Vagina (tissue), 2 donors: ENCODE measurements at places on chromosomes 12 and 14.

GRCh38 chr14:56224229-56224628 lies 106.0 kb downstream of the PELI2 start:
- no peak for DNase-seq

GRCh38 chr14:103746701-103747100 lies 31.1 kb downstream of the ZFYVE21 start:
- no peak for DNase-seq

DNA sequence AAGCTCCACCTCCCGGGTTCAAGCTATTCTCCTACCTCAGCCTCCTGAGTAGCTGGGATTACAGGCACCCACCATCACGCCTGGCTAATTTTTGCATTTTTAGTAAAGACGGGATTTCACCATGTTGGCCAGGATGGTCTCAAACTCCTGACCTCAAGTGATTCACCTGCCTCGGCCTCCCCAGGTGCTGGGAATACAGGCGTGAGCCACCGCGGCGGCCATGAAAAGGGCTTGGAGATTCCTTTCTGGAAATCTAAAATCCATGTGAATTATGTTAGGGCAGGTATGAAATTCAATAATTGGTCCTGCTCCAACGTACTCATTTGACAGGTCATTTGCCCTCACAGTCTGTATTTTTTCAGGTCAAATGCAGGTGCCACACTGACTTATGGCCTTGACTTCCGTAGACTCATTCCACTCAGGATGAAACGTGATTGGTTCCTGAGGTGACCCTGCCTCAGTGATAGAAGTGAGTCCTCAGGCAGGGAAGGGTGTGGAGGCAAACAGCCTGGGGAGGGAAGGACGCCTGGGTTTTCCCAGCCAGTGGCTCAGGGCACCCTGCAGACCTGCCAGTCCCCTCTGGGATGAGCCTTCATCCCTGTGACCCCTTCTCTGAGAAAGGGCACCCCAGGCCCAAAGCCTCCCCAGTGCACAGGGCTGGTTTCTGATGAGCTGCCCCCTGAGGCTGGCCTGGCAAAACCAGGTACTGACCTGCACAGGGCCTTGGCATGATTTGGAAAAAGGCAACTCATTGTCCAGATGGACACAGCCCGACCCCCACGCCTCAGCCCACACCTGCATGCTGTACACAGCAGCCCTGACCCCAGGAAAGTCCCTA lies 48.7 kb downstream of the PSMA6 start:
- no peak for DNase-seq

DNA sequence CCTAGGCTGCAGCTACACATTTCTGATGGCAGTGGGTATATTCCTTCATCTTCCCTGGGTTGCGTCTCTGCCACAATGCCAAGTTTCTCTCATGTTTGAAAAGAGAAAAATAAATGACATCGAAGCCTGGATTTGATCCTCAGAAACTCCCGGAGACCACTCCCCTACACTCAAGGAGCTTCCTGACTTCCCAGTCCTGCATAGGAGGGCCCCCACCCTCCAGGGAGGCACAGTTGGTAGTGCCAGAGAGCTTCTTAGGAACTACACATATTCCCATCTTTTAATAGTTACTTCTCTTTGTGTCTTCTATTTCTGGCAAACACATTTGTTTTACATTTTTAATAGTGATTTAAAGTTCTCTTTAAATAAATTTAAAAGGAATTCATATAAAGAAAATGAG lies 30.7 kb downstream of the AP5M1 start:
- no peak for DNase-seq

DNA sequence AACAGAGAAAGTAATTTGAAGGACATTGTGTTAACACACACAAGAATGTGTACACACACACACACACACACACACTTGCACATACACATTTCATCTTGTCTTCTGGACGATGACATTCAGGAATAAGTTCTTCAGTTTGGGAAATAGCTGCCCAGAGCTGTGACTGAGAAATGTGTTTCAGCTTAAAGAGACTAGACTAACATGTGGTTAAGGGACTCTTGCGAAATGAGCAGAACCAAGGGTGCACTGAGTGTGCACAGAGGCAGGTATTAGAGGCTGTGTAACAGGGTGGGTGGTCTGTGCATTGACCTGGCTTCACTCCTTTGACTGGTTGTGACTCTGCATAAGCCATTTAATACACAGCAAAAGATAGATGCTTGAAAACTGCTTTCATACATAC lies 29.4 kb upstream of the KCNA5 start:
- no peak for DNase-seq

DNA sequence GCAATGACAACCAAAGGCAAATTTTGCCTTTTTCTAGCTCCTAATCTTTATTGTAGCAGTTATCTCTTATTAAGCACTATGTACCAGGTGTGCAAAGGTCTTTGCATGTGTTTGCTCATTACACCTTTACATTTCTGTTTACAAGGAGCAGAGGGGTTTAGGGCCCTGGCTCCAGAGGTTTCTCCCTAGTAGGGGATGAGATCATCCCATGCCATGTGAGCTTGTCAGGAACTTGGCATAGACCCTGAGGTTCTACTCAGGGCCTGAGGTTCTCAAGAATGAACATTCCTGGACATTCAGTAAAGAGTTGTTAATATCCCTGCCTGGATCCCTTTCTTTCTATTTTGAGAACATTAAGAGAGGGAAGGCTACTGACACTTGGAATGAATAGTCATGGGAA lies 292.0 kb downstream of the RPAP3 start:
- DNase-seq, result no peak

DNA sequence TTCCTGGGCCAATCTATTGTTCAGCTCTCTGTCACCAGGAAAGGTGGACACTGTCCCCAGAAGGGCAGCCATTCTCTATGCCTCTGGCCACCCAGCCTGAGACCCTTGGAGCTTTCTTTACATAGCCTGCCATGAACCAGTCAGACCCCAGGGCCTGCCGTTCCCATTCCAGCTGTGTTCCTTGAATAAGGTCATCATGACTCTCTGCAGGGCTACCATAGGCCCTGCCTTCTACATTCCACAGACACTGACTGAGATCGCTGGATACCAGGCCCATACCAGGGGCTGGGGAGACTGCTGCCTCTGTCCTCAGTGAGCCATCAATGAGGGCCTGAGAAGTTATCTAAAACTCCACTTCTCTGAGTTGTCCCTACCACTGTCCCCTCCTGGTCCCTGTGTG lies 75.5 kb downstream of the SYNE3 start:
- no peak for DNase-seq

DNA sequence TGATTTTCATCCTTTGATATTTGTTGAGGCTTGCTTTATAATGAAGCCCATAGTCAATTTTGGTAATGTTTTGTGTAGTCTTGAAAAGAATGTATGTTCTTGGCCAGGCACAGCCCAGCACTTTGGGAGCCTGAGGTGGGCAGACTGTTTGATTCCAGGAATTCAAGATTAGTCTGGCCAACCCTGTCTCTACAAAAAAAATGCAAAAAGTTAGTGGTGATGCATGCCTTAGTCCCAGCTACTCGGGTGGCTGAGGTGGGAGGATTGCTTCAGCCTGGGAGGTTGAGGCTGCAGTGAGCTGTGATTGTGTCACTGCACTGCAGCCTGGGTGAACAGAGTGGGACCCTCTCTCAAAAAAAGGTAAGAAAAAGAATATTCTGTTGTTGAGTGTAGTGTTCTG lies 10.8 kb downstream of the ETNK1 start:
- DNase-seq, result no peak

DNA sequence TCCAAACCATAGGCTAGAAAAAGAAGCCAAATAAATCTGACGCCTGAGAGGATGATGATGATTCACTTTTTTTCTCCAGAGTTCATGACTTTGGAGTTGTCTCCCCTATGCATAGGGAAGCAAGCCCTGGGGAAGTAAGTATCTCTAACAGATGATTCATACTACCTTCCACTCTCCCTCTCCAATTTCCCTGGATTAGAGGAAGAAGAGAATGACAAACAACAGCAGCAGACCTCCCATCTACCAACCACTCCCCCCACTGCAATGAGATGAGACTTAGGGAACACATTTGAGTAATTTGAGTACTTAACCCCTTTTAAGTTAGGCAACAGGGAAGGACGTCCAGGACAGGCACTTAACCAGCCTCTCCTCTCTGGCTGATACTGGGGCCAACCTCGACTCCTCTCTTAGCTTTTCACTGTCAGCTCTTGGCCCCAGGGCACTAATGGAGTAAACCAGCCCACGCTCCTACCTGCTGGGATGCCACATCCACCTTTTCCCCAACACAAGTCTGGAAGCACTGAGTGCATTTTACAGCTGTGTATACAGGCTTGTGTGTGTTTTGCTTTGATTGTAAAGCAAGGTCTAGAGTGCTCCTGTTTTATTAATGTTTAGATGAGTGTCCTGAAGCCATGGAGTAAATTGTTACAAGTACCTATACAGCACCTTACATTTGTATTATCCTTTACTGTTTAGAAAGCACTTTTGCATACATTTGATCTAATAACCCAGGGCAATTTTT lies 180.7 kb downstream of the PHLDA1 start:
- no peak for DNase-seq

GRCh38 chr12:89770391-89770790 lies 61.8 kb upstream of the ATP2B1 start:
- DNase-seq, result no peak

- no peak for DNase-seq
Observed at GRCh38 chr12:54650409-54650808, 2.2 kb upstream of the DCD start.

GRCh38 chr14:104927901-104928300 lies 3.2 kb downstream of the PLD4 start:
- no peak for DNase-seq

DNA sequence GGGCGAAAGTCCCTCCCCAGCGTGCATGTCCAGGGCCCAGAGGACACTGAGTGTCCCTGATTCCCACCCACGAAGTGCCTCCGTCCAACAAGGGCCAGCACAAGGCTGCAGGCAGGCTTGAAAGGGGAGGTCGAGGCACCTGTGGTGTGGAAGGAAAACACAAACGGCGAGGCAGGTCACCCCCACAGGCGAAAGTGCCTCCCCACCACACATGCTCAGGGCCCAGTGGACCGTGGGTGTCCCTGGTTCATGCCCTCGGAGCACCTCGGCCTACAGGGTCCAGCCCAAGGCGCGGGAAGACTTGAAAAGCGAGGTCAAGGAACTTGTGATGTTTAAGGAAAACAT lies 370.4 kb downstream of the ALG10 start:
- DNase-seq, result peak; percentile 78

DNA sequence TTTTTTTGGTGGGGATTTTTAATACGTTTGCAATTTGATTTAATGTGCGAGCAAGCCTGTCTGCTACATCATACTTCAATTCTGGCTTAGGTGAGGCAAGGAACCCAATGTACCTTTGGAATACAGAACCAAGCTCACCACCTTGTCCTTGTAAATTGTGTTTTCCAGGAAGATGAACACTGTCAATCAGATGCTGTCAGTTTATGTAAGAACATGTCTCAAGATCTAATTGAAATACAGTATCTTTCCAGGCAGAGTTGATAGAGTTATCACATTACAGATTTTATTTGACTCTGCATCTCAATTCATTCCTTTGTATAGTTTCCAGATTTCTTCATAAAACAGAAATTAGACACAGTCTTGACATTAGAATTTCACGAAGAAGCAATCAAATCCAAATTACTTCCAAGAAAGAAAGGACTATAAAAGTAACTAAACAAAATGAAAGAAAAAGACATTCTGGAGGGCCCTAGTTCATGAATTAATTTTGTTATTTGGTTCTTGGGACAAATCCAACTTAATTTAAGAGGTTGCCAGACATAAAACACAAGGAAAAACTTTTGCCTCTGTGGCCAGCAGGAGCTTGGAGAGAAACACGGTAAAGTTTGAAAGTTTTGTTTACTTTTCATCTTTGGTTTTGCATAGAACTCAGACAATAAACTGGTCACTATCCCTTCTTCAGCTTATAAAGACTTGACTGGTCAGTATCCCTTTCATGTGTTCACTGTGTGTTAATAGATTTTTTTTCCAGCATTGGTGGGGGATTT lies 16.4 kb upstream of the MED13L start:
- no peak for DNase-seq

GRCh38 chr14:73264080-73264884 lies 27.0 kb downstream of the PAPLN start:
- DNase-seq, result peak; percentile 91
